ENCODE measurements at places on chromosomes 5 and 9.

DNA sequence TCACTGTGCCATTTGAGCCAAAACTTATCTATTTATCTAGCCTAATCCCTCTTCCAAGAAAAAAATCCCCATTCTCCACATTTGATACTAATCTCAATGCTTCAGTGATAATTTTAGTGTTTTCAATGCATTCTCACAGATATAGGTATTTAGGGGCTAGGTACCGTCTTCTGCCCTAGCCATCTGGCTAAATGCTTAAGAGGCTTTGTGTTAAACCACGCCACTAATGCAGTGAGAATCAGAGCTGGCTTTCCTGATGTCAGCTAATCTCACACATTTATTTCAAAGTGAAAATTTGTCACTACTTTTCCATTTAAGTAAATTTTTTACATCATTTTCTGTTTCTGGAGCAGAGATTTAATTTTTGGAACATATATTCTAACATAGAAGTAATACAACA, 479.7 kb downstream of the MAN2A1 start:
- DNase-seq: no peak

DNA sequence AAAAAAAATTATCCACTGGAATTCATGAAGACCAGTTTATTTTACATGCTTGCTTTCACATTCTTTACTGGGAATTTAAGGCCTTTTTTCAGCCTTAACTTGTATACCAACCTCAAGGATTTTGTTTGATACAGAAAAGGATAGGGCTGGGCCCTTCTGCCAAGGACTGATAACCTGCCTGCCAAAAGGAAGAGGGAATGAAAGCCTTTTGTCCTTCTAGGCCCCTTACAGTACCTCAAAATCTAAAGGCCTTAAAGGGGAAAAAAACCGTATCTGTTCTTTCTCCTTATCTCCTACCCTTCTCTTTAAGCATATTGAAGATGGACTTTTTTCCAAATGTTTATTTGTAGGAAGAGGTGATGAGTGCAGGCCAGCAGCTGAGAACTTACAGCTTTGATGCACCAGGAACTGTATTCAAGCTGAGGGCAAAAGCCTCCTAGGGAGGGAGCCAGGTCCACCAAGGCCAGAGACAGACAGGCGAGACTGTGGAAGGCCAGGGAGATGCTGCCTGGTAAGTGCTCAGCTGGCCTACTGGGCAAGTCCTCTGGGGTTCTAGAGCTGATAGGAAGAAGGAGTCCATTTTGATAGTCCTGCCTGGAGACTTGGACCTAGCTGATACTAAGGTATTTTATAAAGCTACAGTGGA, 31.8 kb downstream of the FAXDC2 start:
- DNase-seq: no peak

DNA sequence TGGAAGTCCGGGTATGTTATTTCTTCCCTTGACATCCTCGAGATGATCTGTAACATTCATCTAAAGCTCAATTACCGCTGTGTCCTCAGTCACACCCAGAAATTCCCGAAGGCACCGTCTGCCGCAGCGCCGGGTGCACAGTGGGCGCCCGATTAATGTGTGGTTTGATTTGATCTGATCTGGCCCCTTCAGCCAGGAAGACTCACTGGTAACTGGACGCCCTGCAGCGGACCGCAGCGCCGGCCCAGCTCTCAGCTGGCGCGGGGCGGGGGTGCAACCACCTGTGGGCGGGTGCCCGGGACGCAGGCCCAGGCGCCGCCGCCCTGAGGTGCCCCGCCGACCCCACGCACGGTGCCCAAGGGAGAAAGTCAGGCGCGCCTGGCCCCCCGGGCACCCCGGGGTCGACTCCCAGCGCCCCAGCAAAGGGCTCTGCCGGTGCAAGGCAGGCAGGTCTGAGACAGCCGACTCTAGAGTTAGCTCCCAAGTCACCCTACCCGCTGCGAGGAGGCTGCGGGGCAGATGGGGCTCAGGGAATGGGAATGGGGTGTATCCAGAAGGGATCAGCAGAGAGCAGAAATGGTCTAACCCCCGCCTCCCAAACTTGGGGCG, 1.7 kb downstream of the EPB41L4B start:
- no peak for DNase-seq

DNA sequence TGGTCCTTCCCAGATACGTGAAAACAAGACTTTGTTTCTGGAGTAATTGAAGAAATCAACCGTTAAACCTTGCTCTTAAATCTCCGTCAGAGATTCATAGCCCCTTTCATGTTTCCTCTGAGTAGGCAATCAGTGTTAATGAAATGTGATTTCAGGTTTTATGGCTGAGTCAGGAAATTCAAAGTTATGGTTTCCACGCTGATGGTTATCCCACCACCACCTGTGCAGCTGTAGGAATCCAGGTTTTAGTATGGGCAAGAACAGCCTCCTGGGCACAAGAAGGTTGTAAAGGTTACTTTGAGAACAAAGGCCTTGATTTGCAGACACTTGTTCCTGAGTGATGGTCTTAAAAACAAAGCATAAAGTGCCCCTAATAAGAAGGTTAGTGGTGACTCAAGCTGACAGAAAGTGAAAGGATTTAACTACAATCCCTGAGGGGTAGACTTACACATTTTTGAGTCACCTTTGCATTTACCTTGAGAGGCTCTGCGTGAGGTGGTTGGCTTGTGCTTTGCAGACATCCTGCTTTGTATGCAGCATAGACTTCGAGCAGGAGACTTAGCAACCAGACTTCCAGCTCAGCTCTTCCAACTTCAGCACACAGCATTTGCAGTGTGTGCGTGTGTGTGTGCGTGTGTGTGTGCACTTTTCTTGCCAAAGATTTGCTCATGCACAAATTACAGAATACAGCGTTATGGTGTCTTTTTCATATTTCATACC, 159.6 kb downstream of the TLE4 start:
- no peak for DNase-seq

DNA sequence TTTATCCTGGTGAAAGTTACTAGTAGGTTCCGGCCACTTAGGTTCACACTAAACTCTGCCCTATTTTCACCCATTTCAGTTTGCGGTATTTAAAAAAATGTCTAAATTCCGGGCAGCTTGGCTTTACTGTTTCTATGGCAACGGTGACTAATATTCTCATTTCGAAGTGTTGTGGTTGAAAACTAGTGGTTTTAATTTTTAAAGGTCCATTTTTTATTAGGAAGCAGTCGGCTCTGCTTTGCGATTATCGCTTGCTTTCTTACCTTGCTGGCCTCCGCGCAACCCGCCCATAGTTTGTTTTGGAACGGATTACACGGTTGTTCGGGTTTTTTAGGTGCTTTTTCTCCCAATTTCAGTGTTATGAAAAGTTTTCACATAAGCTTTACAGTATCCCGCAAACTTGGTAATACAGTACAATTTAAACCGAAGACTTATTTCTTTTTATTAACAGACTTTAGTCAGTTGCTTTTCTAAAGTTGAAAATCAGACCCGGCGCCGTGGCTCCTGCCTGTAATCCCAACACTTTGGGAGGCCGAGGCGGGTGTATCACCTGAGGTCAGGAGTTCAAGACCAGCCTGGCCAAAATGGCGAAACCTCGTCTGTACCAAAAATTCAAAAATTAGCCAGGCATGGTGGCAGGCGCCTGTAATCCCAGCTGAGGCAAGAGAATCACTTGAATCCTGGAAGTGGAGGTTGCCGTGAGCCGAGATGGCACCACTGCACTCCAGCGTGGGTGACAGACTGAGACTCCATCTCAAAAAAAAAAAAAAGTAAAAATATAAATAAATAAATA, 1.6 kb downstream of the KDM4C start:
- DNase-seq: peak; percentile 87

DNA sequence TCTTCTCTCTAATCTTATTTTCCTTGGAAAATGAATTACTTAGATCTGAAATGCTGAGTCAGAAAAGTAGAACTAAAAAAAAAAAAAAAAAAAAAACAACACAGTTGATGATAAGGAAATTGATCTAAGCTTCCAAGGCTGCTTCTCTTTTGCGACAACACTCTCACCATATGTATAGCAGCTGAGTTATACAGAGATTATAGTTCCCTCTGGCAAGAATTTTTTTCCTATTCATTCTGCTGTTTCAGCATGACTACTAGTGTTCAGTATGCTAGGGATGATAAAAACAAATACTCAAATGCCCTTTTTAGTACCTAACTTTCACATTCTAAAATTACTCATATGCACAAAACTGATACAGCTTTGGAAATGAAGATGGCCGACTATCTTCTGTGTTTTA, 267.3 kb downstream of the MLLT3 start:
- DNase-seq: peak; percentile 89

- DNase-seq: no peak
Measured at GRCh38 chr9:99138424-99139284, 33.7 kb downstream of the TGFBR1 start.

- peak; percentile 87 for DNase-seq
Measured at GRCh38 chr9:94135222-94135621, 51.0 kb downstream of the PTPDC1 start.

DNA sequence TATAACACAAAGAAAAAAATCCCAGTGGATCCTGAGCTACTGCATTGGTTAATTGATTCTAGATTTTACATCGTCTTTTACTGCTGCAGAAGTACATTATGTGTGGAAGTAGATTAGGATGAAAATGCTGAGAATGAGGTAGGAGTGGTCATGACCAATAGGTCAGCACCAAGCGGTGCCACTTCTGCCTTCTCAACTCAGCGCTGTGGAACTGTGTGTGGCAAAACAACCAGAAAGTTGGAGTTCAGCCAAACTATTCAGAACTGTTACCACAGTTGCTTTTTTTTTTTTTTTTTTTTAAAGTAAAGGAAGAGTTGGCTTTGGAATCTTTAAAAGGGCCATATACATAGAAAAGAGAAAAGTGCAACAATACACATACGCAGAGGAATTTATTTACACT, 24.2 kb downstream of the POU5F2 start:
- DNase-seq: no peak

DNA sequence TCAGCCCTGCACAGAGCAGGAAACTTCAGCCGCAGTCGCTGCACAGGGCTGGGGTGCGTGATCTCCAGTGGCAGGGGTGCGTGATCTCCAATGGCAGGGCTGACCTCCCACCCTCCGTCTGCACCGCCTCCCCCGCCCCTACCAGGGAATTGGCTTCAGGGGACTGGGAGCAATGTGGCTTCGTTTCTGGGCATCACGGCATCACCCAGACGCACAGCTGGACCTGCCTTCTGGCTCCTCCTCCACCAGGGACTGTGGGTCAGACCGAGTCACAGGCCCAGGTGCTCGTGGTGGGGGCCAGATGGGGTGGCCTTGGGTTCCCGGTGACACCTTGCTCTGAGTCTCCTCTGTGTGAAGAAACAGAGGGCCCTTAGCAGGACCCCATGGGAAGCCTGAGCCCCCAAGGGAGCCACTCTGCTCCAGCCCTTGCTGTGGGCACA, 51.1 kb downstream of the AHRR start:
- DNase-seq: no peak

DNA sequence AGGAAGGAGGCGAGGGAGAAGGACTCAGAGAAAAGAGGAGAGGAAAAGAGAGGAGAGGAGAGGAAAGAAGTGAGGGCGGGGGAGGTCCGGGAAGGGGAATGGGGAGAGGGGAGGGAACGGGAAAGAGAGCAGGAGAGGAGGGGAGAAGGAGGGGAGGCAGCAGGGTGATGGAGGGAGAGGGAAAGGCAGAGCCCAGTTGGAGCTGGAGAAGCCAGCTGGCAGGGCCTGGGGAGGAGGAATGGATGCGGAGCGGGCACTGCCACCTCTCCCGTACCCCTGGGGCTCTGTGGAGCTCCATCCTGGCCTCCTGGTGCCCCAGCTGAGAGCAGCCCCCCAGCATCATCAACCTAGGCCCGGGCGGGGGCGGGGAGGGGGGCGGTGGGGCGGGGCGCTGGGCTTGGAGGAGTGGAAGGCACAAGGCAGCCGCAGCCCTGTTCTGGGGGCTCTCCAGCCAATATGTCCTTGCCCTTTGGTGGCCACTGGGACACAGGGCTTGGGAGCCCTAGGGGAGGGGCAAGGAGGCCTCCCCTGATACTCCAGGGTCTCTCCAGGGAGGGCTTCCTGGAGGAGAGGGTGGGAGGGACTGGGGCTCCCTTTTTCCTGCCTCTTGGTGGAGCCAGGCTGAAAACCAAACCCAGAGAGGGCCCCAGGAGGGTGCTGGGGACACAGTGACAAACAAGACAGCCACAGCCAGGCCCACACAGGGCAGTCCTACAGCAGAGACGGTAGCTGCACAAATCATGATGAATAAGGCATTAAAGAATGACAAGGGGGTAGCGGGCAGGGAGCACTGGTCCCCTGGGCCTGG, 123.7 kb downstream of the C9orf50 start:
- DNase-seq: no peak

DNA sequence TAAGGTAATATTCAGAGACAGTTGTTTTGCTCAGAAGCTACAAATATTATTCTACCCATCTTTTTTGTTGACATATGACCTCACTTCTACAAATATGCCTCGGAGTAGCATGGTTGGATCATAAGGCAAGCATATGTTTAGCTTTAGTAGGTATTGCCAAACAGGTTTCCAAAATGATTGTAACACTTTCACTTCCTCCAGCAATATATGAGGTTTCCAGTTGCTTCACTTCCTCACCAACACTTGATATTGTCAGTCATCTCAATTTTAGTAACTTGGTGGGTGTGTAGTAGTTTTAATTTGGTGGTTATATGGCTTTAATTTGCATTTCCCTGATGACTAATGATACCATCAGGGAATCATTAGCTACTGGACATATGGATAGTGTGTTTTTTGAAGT, 46.7 kb downstream of the TNFSF8 start:
- no peak for DNase-seq

DNA sequence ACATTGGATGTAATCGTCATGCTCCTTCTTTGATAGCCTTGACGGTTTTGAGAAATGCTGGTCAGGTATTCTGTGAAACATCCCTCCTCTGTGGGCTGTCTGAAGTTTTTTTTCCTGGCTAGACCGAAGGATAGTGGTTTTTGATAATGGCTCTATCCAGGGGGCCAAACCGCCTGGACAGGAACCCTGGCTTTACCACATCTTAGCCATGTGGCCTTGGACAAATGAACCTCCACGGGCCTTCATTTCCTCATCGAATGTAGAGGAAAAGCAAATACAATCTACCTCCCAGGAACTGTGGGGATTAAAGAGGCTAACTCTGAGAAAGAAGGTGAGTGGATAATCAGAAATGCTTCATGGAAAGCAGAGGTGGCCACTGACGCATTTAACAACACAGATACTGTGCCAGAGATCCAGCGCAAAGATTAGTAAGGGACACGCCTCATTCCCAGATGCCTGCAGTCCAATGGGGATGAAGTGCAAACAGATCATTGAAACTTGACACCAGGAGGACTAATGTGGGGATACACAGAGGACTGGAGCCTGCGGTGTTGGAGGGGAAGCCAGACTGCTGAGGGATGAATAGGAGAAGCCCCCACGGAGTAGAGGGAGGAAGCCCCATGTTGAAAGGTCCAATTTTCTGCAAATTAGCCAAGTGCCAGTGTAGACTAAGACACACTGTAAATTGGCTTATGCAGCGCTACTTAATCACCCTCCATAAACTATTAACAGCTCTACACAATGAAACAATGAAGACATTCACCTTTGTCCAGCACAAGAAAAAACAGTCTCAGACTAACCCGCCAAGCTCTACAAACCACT, 41.6 kb downstream of the MYO10 start:
- DNase-seq: peak; percentile 94

DNA sequence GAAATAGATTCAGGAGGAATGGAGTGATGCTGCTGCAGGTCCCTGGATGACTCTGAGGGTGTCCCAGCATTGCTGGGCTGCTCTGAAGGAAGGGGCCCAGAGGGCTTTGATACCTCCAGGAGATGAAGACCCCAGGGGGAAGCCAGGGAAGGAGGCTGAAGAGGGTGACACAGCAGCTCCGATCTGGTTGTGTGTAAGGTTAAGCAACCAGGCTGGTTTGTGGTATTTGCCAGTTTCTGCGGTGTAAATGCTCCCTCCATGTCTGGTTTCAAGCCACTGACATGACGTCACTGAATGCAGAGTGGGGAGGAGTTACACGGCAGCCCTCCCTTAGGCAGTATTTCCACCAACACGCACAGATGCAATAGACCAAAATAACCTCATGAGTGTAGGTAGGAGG, 40.0 kb upstream of the ORM1 start:
- DNase-seq: peak; percentile 96

All from fibroblast of upper back skin (primary cell).